ENCODE measurements at places on chromosomes 1 and 21. TPM values are rescaled to one million over a fixed set of nuclear protein-coding genes. Genes with fewer than 3 reads are reported as not detected.

Gene ABCG1
- 3.7 TPM for total RNA-seq

Gene KISS1
- total RNA-seq, result not detected

Gene CYP4Z1
- total RNA-seq, result not detected

Gene C1orf115
- 5.2 TPM for total RNA-seq

Gene FAM131C
- total RNA-seq, result not detected

Gene C8B
- not detected for total RNA-seq

Gene SPRR2B
- not detected for total RNA-seq

Gene CAMTA1
- total RNA-seq, result 138 TPM

Gene C1orf87
- total RNA-seq, result 1.0 TPM

Gene ELAVL4
- not detected for total RNA-seq

Gene PIK3R3
- total RNA-seq, result 2.2 TPM

Gene CRTC2
- total RNA-seq, result 8.5 TPM

Gene FH
- 95.3 TPM for total RNA-seq

Gene CFAP45
- total RNA-seq, result 0.65 TPM

Gene PLEKHN1
- not detected for total RNA-seq

Gene ITLN2
- total RNA-seq, result not detected

Gene UBL4B
- not detected for total RNA-seq

Gene SERTAD4
- 1.3 TPM for total RNA-seq

Gene DHRS3
- 46.6 TPM for total RNA-seq

Gene CTBS
- total RNA-seq, result 11.9 TPM

Gene HCRTR1
- total RNA-seq, result not detected
